Right cardiac atrium (tissue), 5 donors: ENCODE measurements at places on chromosomes 4 and X.

DNA sequence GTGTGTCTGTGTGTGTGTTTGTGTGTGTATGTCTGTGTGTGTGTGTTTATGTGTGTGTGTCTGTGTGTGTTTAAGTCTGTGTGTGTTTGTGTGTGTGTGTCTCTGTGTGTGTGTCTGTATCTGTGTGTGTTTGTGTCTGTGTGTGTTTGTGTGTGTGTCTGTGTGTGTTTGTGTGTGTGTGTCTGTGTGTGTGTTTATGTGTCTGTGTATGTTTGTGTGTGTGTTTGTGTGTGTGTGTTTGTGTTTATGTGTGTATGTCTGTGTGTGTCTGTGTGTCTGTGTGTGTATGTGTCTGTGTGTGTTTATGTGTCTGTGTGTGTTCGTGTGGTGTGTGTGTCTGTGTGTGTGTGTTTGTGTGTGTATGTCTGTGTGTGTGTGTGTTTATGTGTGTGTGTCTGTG is 11.4 kb downstream of the IL9R start:
- DNase-seq = no peak

GRCh38 chrX:10932842-10933440 is 178.2 kb upstream of the HCCS start:
- no peak for DNase-seq

- no peak for DNase-seq
These were observed 9.6 kb downstream of the SGMS2 start for GRCh38 chr4:107834241-107834794.

DNA sequence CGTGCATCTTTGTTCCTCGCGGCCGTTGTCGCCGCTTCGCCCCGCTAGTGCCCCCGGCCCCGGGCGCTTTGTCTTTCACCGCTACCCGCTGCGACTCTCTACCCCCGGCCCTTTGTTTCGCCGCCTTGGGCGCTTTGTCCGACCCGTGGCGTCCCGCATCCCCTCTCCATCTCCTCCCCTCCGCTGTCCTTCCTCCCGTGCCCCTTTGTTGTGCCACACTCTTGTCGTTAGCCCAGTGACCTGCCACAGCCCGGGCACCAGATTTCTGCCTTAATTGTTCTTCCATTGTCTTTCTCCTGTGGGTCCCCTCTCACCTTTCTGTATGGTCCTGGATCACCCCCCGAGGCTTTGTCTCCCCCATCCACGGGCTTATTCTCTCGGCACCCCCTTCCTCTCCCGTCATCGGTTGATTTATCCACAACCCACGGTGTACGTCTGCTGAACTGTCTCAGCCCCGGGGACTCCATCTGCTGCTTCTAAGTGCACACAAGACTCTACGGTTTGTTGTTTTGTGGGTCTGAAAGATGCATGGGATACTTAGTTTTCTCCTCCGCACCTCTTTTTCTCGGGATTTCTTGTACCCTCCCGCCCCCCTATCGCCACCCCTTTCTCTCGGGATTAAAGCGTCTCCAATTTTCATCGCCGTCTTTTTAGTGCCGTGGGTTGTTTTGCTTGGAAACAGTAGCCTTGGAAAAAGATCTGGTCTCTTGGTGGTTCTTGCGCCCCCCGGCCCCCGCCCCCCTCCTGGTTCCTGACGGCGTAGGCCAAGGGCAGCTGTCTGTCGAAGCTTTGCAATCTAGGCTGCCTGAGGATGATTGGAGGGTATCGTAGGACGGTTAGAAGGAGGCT is 783 bp downstream of the RBPJ start:
- peak; percentile 70 for DNase-seq

GRCh38 chrX:9906919-9907318 is 60.2 kb upstream of the CLDN34 start:
- no peak for DNase-seq

DNA sequence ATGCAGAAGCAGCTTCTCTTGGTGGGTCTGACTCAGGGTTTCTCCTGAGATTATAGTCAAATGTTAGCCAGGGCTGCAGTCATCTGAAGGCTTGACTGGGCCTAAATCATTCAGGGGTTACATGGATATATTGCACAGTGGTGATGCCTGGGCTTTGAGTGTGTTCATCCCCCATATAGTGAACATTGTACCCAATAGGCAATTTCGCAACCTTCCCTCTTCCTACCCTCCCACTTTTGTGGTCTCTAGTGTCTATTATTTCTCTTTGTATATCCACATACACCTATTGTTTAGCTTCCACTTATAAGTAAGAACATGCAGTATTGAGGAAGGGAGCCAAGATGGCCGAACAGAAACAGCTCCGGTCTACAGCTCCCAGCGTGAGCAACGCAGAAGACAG is 90.3 kb upstream of the CAMK2D start:
- DNase-seq = no peak

DNA sequence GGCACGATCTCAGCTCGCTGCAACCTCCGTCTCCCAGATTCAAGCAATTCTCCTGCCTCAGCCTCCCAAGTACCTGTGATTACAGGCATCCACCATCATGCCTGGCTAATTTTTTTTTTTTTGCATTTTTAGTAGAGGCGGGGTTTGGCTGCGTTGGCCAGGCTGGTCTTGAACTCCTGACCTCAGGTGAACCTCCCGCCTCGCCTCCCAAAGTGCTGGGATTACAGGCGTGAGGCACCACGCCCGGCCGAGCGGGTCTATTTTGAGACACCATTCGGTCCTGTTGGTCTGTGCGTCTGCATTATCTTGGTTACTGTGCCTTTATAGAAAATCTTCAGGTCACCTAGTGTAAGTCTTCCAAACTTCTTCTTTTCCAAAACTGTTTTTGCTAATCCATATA is 21.7 kb upstream of the RGS12 start:
- DNase-seq = no peak

GRCh38 chrX:7132335-7133049 is 15.0 kb upstream of the STS start:
- DNase-seq = peak; percentile 45

DNA sequence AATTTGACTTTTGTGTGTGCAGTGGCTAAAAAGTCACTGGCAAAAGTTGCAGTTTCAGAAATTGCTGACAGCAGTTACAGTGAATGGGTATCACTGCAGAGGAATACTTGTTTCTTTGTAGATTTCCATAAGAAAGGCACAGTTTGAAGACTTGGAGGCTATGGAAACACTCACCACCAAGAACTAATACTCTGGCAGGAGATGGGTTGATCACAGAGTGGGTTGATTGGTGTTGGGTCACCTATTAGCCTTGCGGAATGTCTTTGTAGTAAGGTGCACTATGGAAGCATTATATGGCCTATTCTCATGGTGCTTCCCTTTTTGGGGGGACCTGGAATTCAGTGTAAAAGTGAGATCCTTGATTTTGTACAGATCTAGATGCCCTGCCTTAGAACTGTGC is 502.8 kb downstream of the CFAP47 start:
- DNase-seq = no peak

GRCh38 chr4:32847461-32847860 is 2127.3 kb downstream of the PCDH7 start:
- no peak for DNase-seq

GRCh38 chrX:11437642-11438379 is 144.6 kb downstream of the AMELX start:
- DNase-seq = peak; percentile 81
